ENCODE measurements at places on chromosomes 12 and 14.
A peak's percentile ranks its signal among the peaks of the same experiment; 100 is the strongest.

- DNase-seq: no peak
Measured at GRCh38 chr12:38711054-38711453, 194.3 kb downstream of the CPNE8 start.

GRCh38 chr14:66111891-66112290 lies 374.3 kb upstream of the CCDC196 start:
- DNase-seq: no peak

DNA sequence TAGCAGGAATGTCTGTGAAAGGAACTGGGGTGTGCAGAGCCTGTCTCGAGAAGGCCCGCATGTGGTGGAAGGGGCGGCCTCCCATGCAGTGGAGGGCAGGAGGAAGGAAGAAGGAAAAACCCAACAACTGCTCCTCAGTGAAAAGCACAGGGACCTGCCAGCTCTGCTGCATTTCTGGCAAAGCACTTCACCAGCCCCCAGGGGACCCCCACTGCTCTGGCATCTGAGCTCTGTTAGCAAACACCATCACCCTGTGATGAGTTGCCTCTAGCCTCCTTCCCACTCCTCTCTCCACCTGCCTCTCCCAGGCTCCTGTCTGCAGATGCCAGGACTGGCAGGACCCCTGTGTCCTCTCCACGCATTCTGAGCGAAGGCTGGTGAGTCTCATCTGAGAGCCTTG lies 69.0 kb upstream of the DDX11 start:
- DNase-seq: no peak

- no peak for DNase-seq
Measured at GRCh38 chr14:84454114-84454513, 1075.8 kb upstream of the FLRT2 start.

- DNase-seq: no peak
Measured at GRCh38 chr12:82593901-82594396, 92.8 kb upstream of the TMTC2 start.

DNA sequence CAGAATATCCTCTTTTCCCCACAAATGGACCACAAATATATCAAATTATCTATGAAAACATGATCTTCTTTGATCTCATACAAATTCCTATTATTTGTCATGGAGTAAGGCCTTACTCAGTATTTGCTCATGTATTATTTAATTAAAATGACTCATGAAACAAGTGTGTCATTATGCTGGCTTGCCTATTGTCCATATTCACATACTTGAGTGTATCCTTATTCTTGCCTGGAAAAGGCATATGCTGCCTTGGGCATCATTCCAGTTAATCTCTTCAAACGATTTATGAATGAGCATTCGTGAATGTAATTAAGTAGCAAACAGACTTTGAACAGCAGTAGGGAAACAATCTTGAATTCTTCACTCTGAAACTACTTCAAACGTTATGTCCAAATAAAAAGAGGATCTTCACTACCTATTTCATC lies 22.6 kb upstream of the SNRPF start:
- no peak for DNase-seq

GRCh38 chr14:75827331-75827730 lies 154.5 kb downstream of the TGFB3 start:
- DNase-seq: no peak

DNA sequence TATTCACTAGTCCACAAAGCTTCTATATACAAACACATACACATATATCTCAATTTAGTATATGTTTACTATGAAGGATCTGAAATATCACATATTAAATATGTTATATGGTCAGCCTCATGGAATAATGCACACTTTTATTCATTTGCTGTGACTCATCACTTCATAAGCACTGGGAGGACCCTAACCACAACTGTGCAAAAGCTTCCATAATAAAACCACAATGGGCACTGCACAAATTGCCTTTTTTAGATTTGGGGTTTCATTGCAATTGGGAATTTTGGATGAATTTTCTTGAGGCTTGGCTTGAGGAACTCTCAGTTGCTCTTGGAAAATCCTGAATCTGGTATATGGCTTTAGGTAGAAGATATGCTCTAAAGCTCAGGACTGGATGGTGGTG lies 399.4 kb downstream of the C12orf75 start:
- DNase-seq: no peak

- DNase-seq: no peak
Measured at GRCh38 chr12:26283617-26284016, 88.2 kb downstream of the SSPN start.

GRCh38 chr14:55547650-55548315 lies 32.2 kb upstream of the KTN1 start:
- DNase-seq: no peak

- DNase-seq: no peak
Measured at GRCh38 chr14:55749201-55749812, 169.3 kb downstream of the KTN1 start.

GRCh38 chr12:66899588-66899987 lies 220.7 kb upstream of the GRIP1 start:
- DNase-seq: no peak

GRCh38 chr12:107571492-107571891 lies 114.1 kb upstream of the PWP1 start:
- peak; percentile 4 for DNase-seq

DNA sequence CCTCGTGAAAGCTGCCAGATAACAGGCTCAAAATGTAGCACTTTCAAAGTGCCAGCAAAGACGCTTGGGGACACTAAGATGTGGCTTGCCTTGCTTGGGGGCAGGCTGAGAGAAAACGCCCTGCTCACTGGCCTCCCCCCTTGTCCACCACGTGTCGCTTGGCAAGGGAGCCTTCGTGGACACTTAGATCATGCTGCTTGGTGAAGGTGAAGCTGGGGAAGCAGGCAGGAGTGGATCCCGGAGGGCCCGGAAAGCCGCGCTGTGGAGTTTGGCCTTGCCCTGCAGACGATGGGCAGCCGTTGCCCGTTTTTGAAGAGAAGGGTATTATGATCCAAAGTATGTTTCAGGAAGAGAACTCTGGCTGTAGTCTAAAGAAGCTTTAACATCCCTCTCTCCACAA lies 53.4 kb upstream of the BDKRB2 start:
- DNase-seq: no peak

DNA sequence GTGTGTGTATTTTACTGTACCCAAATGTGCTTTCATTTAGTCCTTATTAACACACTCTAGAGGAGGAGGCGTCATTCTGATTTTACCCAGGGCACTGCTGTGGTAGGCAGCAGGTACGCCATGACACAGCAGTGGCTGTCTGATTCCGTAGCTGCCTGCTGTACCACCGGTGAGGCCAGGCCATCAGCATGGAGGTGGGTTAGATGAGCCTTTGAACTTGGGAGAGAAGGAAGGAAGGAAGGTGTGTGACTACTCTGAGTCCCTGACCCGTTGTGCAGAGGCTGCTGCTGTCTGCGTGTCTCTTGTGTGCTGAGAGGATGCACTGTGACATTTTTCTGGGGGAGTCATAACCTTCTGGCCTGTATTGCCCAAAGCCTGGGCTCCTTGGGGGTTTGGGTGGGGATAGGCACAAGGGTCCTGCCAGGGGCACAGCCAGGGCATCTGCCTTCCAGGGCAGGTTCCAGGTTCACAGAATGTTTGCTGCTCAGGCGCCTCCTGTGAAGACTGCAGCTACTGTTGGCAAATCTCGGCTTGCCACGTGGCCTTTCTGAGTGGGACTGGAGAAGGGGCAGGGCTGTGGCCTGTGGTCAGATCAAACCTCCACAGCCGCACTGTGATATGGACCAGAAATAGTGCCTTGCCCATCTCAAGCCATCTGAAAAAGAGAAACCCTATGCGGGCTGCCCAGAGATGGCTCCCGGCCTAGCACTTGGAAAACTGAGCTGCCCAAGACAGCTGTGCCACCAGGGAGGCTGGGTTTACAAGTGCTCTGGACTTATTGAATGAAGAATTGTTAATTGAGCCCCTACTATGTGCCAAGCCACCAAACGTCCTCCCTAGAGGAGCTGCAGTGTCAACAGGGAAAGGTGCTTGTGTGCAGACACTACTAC lies 47.1 kb downstream of the MLXIP start:
- peak; percentile 17 for DNase-seq

- DNase-seq: no peak
Measured at GRCh38 chr12:52149182-52149641, 42.6 kb downstream of the KRT80 start.

DNA sequence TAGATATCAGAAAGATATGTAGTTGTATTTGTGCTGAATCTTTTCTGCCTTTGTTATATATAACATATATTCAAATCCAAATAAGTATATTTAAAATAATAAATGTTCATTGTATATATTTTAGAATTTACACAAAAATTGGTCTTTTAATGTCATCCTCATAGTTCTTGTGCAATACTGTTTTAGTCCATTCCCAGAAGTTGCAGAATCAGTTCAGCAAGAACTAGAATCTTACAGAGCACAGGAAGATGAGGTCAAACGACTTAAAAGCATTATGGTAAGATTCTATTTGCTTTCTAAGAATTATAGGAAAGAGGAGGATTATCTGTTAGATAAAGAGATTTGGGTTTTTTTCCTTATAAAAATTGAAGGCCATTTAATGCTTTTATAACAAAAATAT lies 51.0 kb downstream of the SCFD1 start:
- DNase-seq: no peak

- DNase-seq: no peak
Measured at GRCh38 chr12:83997423-83997822, 915.2 kb downstream of the SLC6A15 start.

DNA sequence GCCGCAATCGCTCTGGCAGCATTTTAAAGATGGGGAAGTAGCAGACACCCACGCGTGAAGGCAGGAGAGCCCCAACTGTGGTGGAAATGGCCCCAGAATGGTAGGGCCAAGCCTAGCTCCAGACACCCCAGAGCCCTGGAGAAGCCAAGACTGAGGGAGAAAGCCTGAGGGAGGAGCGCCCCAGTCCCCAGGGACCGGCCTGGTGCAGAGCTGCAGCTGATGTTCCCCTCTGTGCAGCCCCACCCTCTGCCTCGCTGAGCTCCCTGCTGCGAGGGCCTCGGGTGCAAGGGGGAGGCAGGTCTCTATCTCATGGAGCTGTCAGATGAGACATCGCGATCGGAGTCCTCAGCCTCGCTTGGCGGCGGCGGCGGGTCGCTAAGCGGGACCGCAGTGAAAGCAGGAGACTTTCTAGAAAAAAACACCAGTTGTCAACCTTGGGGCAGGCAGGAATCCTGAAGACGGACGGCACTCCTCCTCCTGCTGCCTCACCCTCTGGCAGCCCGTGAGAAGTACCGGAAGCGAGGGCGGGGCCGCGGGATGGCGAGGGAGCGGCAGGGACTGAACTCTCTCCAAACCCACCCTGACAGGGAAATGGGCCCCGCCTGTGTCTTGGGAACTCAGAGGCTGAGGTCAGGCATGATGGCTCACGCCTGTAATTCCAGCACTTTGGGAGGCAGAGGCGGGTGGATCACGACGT lies 6.0 kb downstream of the GAPDH start:
- DNase-seq: peak; percentile 92

DNA sequence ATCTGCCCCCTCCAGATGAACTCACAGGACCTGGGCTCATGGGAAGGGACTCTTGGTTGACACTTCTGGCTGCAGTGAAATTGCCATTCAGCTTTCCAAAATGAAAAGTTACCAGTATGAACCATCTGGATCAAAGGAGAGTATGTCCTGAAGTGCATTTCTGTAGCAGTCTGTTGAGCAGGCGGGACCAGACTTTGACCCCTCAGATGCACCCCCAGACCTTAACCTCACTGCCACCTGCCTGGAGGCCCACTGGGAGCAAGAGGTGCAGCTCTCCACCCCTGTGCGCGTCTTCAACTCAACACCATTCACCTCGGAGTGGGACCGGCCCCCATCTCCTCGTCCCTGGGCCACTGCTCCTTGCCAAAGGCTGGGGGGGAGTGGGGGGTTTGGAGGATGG lies 55.0 kb downstream of the MOK start:
- DNase-seq: no peak

GRCh38 chr12:80565271-80565670 lies 121.2 kb downstream of the PTPRQ start:
- no peak for DNase-seq

GRCh38 chr12:22353615-22354325 lies 19.3 kb upstream of the ST8SIA1 start:
- DNase-seq: no peak

DNA sequence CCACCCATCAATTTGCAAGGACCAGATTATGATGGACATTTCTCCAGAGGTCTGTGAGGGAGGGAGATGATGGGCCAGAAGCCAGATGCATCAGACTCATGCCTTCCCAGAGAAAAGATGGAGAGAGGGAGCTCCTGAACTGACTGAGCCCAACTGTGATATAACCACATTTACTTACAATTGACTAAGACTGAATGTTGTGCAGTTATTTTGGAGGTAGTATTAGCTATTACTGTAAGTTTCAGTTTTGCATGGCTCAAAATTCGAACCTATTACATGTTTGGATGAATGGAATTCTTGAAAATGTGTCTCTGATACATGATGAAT lies 211.1 kb upstream of the SFSWAP start:
- DNase-seq: no peak

DNA sequence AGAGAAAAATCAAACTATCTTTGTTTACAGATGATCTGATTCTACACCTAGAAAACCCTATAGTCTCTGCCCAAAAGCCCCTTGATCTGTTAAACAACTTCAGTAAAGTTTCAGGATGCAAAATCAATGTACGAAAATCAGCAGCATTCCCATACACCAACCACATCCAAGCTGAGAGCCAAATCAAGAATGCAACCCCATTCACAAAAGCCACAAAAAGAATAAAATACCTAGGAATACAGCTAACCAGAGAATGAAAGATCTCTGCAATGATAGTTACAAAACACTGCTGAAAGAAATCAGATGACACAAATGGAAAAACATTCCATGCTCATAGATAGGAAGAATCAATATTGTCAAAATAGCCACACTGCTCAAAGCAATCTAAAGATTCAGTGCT lies 265.7 kb downstream of the AEBP2 start:
- DNase-seq: no peak

DNA sequence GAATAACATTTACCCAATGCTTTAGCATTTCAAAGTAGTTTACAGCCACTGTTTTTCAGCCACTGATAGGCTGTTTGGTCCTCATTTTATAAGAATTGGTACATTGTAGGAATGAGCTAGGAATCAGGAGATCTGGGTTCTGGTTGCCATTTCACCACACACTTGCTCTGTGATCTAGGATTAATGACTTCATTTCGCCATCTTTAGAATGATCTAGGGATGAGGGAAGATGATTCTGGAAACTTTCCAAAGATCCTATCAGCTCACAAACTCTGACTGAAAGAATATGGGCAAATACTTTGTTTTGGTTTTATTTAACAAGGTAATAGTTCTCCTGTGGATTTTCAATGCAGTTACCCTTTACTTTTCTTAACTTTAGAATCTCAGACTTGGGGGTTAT lies 155.0 kb downstream of the GCH1 start:
- no peak for DNase-seq

GRCh38 chr12:56987011-56987410 lies 19.3 kb downstream of the ZBTB39 start:
- DNase-seq: no peak

DNA sequence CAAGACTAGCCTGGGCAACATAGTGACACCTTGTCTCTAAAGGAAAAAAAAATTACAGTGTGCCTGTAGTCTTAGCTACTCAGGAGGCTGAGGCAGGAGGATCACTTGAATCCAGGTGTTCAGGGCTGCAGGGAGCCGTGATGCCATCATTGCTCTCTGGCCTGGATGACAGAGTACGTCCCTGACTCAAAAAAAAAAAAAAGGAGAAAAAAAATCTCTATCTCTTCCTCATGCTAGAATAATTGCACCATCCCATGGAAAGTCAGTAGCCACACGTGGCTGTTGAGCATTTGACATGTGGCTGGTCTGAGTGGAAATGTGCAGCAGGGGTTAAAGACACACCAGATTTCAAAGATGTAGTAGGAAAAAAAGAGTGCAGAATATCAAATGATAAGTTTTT lies 3.8 kb downstream of the RILPL1 start:
- DNase-seq: no peak
